ENCODE measurements at places on chromosomes 16 and 17.
A peak's percentile ranks its signal among the peaks of the same experiment; 100 is the strongest.

- H3K4me1 ChIP-seq, result peaks cover 25% of the 10 kb centered on the region
- no peak for DNase-seq
- H3K36me3 ChIP-seq, result no peaks in the 10 kb centered on the region
- no peaks in the 10 kb centered on the region for H3K27me3 ChIP-seq
- H3K27ac ChIP-seq, result no peak overlapping the region
- no peak overlapping the region for H3K4me3 ChIP-seq
These were observed 18.8 kb downstream of the B9D1 start for GRCh38 chr17:19343671-19344151.

DNA sequence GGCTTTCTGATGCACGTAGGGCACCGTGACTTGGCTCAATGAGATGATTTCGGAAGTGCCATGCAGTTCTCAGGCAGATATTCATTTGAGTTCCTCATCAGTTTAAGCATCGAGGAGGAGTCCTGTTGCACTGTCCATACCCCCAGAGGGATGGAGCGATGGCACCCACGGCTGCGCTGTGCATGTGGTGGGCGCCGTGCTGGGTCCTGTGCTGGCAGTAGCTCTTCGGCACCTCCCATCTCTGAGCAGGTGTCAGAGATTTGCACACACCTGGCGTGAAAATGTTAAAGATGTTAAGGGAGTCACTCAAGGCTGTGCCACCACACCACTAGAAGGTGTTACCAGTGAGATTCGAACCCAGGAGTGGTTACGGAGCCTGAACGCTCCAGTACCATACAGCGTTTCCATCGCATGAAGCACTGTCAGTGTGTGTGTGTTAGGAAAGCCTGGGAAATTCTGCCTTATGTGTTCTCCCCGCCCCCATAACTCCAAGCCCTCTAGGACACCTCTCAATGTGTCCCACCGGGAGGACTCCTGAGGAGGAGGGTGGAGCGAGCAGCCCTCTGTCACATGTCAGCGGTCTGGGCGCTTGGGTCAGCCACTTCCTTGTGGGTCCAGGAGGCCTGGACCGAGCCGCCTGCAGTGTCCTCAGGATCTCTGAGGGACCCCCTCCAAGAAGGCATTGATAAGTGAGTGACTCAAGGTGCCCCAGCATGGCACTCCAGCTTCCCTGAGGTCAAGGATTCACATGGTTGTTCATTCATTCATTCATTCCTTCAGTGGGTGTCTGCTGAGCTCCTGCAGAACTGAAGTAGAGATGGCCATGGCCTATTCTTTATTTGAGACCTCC lies 3.8 kb downstream of the MRC2 start:
- no peak for DNase-seq
- H3K4me1 ChIP-seq, result 0 out of 2 replicates have a peak, but pooled peaks cover 4% of the 10 kb centered on the region
- H3K4me3 ChIP-seq, result no peak overlapping the region
- H3K27ac ChIP-seq, result no peak overlapping the region

GRCh38 chr16:90084215-90084950 lies 7.3 kb upstream of the PRDM7 start:
- DNase-seq, result no peak
- H3K27ac ChIP-seq, result no peak overlapping the region
- no peaks in the 10 kb centered on the region for H3K36me3 ChIP-seq
- peaks cover 4% of the 10 kb centered on the region for H3K4me1 ChIP-seq

DNA sequence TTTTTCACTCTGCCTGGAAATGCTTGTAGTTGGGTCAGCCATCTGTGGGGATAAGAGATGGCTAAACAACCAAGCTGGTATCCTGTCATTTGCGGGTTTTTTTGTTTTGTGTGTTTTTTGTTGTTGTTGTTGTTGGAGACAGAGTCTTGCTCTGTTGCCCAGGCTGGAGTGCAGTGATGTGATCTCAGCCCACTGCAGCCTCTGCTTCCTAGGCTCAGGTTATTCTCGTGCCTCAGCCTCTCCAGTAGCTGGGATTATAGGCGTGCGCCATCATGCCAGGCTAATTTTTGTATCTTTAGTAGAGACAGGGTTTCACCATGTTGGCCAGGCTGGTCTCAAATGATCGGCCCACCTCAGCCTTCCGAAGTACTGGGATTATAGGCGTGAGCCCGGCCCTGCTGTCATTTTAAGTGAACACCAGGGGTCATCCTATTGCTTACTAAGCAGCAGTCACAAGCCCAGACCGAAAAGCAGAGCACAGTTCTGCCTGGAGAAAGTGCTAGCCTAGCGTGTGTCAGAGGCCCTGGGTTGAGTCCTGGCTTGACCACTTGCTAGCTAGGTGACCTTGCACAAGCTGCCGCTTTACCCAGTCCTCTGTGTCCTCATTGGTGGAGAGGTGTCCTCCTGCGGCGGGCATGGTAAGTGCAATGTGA lies 4.6 kb downstream of the SMCR8 start:
- peaks cover 12% of the 10 kb centered on the region for H3K36me3 ChIP-seq
- peak; percentile 34 for DNase-seq
- peaks cover 31% of the 10 kb centered on the region for H3K4me1 ChIP-seq
- no peaks in the 10 kb centered on the region for H3K27me3 ChIP-seq
- no peak overlapping the region for H3K27ac ChIP-seq

- H3K4me3 ChIP-seq, result no peak overlapping the region
- peaks cover 8% of the 10 kb centered on the region for H3K4me1 ChIP-seq
- H3K27me3 ChIP-seq, result peaks cover 36% of the 10 kb centered on the region
- DNase-seq, result no peak
These were observed 25.6 kb downstream of the TRARG1 start for GRCh38 chr17:1304962-1305563.

DNA sequence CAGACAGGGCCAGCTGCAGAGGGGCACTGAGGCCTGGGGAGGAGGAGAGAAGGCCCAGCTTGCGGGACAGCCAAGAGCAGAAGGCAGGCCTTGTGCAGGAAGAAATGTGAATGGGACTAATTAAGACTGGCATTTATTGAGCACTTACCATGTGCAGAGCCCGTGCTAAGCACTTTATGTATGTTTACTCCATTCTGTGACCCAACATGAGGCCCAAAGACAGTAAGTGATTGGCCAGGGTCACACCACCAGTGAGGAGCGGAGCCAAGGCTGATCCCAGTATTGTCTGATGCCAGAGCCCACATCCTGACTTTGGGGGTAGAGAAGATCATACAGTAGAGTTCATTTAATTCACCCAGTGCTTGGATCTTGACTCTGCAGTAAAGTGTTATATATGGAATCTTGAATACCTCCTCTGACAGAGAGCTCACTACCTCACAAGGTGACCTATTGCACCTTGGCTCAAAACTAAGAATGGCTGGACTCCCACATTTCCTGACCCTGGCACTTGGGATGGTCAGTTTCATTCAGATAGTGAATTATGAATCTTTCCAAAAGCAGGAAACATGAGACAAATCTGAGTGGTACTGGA lies 13.6 kb downstream of the KATNB1 start:
- H3K36me3 ChIP-seq, result no peaks in the 10 kb centered on the region
- no peaks in the 10 kb centered on the region for H3K27me3 ChIP-seq
- DNase-seq, result no peak
- no peak overlapping the region for H3K4me3 ChIP-seq

- peaks cover 11% of the 10 kb centered on the region for H3K27me3 ChIP-seq
- H3K4me1 ChIP-seq, result peaks cover 17% of the 10 kb centered on the region
- H3K27ac ChIP-seq, result no peak overlapping the region
- DNase-seq, result no peak
- H3K36me3 ChIP-seq, result no peaks in the 10 kb centered on the region
These were observed 15.8 kb downstream of the GPR142 start for GRCh38 chr17:74383141-74383540.

- H3K27ac ChIP-seq, result no peak overlapping the region
- no peak for DNase-seq
- H3K36me3 ChIP-seq, result no peaks in the 10 kb centered on the region
- no peak overlapping the region for H3K4me3 ChIP-seq
- H3K27me3 ChIP-seq, result no peaks in the 10 kb centered on the region
These were observed 1.4 kb upstream of the PITPNA start for GRCh38 chr17:1563786-1564613.
